ENCODE measurements at places on chromosomes 7 and 10.

- no peak for DNase-seq
Observed at GRCh38 chr7:154684666-154685563, 318.0 kb downstream of the PAXIP1 start.

DNA sequence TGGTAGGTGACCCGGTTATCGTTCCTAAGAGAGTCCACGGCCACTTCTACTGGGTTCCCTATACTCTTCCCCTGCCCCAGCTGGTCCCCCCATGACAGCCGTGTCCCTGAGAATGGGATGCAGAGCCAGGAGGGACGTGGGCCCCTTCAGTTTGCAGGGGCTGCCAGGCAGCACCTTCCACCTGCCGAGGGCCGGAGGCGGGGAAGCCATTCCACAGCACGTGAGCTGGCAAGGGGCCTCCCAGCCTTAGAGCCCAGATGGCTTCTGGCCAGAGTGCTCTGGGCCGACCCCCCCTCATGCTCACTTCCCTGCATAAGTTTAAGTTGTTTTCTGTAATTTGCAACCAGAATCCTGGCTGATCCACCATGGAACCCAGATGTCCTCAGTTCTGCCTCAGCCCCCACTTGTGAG lies 39.0 kb downstream of the DIP2C start:
- no peak for DNase-seq

DNA sequence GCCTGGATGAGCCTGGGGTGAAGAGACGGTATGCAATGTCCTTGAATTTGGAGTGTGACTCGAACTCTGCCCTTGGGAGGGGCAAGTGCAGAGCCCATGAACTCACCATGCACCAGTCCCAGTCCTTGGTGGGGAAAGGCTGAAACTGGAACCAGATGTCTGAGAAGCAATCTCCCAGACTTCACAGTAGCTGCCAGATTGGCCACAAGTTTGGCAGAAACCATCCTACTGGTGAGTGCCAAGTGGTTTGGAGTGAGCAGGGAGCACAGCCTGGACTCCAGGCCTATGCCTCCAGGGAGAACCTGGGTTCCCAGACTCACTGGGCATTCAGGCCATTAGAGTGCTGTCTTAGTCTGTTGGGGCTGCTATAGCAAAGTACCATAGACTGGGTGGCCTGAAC lies 99.6 kb upstream of the LYZL1 start:
- DNase-seq, result no peak

DNA sequence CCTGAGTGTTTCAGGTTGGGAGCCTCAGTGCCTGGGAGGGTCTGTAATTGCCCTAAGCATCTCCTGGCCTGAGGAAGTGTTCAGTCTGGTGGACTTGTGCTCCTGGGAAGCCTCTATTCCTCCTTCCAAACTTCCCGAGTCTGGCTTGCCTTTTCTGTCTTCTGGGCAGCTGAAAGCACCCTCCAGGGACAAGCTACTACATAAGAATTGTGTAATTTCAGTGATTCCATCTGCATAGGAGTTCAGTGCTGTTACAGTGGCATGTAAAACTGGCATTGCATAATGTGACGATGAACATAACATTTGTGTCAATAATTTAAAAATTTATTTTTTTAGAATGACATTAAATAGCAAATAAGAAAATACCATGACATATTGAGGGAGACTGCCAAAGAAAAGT lies 109.3 kb downstream of the AOAH start:
- DNase-seq, result no peak

DNA sequence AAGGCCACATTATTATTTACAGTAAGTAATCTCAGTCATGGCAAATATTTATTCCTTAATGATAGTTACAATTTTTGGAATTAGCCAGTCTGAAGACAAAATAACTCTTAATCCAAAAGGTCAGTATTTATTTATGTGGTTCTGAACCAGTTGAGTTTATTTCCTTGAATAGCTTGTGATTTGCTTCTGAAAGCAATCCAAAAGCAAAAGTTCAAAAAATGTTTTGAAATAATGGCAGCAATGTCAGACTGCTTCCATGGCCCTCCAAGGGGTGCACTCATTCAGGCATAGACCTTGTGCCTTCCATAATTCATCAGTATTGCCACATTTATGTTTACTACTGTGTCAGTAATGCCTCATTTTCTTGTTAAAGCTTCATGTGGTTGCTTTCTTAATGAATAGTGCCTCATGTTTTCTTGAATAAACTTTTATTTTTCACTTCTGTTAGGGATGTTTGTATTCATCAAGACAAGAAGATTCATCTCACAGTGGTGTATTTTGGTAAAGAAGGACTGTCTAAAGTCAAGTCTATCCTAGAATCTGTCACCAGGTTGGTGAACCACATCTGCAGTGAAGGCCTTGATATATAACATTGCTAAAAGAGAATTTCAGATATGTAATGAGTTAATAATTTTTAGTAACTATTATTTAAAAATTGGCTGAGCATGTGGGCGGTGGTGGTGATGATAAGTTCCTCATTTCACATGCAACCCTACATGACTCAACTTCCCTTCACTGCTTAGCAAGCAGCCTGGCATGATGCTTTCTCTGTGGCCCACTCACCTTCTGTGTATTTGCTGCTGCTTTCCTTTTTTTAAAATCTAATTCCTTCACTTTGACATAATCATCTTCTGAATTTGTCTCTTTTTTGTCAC lies 22.0 kb downstream of the CSGALNACT2 start:
- DNase-seq, result no peak

- no peak for DNase-seq
Observed at GRCh38 chr10:27622596-27622995, 118.5 kb downstream of the RAB18 start.

DNA sequence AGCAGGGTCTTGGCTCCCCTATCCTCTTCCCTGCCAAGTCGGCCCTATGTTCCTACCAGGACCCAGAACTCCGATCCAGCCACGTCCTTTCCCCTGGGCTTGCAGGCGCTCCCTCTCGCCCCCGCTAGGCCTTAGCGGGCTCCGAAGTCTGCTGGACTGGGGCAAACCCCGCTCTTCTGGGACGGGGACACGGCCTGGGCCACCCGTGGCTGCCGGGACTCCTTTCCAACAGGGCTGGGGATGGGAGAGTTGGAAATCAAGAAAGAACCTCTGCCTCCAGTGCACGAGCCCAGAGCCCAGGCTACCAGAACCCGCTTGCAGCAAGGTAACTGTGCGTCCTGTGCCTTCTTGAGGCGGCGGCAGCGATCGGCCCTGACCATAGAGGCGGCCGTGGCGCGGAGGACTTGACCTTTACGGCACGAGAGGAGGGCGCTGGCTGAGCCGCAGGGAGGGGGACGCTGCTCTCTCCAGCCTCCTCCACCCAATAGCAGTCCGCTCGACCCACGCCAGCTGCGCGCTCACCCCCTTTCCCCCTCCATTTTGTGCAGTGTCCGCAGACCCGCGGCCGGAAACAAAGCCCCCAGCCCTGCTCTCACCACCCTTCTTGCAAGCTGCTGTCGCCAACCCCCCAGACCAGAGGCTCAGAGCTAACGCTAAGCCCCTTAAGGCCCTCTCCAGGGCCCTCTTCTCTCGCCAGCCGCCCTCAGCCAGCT lies 7.0 kb upstream of the HOXA11 start:
- no peak for DNase-seq

DNA sequence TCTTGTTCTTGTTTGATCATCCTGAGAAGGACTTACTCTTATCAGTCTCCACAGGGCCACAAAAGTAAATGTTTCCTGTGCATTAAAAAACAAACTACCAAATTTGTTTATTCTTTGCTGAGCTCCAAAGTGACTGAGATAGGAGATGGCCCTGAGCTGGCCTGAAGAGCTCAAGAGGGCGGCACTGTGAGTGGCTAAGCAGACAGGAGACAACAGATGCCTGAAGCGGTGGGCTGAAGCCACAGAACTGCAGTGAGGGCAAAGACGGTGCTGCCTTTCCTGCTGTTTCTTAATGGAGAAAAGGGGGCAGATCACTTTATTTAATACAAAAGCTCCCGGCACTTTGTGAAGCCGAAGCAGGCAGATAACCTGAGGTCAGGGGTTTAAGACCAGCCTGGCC lies 379.6 kb downstream of the ARL4A start:
- no peak for DNase-seq

DNA sequence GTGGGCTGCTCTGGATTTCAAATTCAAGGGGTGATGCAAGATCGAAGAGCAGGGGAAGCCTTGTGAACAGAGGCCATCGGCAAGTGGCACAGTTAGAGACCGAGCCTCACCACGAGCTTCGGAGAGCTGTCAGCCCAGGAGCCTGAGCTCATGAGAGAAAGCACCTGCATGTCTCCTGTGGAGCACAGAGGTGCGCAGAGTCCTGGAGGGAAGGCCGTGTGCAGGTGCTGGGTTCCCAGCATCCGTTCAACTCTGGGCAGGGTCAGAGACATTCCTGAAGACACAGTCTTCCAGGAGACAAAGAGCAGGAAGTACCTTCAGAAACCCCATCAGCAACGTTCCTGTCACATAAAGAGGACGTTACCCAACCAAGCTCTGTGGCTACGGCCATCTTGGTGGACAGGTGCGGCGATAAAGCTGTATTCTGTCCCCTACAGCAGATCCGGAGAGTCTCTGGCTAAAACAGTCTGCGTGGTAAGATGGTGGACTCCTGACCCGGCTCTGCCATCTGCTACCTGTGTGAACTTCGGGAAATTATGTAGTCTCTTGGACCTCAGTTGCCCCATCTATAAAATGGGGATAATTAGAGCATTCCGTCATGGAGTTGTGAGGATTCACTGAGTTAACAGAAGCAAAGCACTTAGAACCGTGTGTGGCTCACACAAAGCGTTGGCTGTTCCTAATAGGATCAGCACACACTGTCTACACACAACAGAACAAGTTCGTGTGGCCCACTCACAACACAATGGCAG lies 40.6 kb downstream of the NOD1 start:
- DNase-seq, result no peak

DNA sequence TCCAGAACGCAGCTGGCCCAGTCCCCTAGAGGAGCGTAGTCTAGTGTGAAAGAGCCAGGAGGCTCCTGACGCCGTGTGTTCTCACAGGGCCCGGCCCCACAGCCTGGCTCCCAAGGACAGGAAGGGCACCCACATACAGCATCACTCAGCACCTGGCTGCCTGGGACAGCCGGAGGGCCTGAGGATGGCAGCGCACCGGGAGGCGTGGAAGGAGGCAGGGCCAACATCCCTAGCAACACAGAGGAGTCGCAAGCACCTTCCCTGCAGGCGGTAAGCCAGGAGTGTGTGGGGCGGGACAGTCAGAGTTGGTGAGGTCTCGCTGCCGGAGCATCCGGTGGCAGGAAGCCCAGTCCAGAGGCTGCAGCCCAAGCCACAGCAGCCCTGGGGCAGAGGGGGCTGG lies 125.8 kb downstream of the MAD1L1 start:
- DNase-seq, result no peak

DNA sequence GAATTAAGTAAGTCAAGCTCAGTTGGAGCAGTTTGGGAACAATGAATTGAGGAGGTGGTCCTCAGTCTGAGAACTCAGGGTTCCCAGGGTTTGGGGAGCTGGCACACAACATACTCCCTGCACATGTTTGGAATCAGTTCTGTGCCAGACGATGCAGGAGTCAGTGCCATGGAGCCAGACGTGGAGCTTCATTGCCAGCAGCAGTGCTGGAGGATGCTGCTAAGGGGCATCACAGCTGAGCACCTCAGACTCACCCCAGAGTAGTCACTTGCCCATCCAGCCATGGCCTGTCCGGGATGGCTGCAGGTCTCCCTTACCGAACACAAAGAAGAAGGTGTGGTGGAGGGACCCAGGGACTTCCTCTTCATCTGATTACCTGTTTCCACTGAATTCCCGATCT lies 7.9 kb downstream of the GIMAP5 start:
- DNase-seq, result no peak

- no peak for DNase-seq
Observed at GRCh38 chr10:115030483-115031200, 62.5 kb upstream of the ATRNL1 start.

GRCh38 chr7:102834999-102835398 lies 77.8 kb upstream of the LRRC17 start:
- no peak for DNase-seq

GRCh38 chr10:7666253-7667023 lies at the start of gene ITIH5:
TSS of gene ITIH5 (minus strand) at chr10:7666966. CDS start at chr10:7666892, 74 bp downstream.
- peak; percentile 27 for DNase-seq

DNA sequence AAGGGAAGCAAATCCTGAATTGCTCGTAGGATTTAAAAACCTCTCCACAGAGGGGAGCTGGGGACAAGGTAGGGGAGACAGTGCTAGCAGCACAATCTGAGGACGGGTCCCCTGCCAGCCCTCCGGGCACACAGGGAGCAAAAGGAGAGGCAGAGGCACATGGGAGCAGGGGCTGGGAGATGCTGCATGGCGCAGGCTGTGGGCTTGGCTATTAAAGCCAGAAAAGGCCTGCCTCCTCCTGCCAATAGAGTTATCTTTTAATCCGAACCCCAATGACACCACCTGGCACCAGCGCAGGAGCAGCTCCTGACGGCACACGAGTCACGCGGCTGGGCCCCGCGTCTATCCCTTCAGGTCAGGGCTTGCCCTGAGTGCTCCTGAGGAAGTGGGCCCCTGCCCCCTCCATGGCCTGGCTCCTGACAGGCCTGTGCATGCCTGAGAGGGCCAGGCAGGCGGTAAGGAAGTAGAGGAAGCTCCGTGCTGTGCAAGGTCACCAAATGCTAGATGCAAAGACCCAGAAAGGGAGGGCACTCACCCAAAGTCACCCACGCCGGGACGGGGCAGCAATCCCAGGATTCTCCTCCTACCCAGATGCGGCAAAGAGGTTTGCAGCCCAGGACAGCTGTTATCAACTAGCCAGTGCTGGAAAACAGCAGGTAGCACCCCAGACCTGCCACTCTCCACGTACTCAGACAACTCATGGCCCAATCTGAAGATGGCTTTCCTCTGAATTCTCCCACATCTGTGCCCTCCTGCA lies 28.1 kb downstream of the DLG5 start:
- no peak for DNase-seq

DNA sequence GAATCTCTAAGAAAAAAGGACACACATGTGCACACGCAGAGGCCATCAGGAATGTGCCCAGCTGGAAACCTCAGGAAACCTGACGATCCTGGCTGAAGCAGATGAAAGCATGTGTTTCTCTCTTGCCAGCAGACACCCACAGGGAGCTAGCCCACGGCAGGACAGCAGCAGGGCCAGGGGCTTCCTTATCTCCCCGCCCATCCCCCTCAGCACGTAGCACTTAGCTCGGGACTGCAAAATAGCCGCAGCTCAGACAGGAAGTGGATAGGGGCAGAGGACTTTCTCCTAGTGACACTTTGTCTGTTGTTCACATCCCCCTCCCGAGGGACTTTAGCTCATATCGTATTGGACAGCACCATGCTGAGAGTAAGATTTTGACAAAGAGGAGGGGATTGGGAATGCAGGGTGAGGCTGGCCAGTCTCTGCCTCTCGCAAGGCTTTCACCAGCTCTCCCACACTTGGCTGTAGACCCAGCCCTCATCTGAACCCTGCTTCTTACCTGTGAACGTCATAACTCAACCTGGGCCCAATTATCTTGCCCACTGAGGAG lies 63.8 kb downstream of the MKI67 start:
- no peak for DNase-seq
